ENCODE measurements at places on chromosomes 2 and 18.
A peak's percentile ranks its signal among the peaks of the same experiment; 100 is the strongest.

- DNase-seq: peak; percentile 53
These were observed 35.4 kb upstream of the STK17B start for GRCh38 chr2:196206804-196207203.

DNA sequence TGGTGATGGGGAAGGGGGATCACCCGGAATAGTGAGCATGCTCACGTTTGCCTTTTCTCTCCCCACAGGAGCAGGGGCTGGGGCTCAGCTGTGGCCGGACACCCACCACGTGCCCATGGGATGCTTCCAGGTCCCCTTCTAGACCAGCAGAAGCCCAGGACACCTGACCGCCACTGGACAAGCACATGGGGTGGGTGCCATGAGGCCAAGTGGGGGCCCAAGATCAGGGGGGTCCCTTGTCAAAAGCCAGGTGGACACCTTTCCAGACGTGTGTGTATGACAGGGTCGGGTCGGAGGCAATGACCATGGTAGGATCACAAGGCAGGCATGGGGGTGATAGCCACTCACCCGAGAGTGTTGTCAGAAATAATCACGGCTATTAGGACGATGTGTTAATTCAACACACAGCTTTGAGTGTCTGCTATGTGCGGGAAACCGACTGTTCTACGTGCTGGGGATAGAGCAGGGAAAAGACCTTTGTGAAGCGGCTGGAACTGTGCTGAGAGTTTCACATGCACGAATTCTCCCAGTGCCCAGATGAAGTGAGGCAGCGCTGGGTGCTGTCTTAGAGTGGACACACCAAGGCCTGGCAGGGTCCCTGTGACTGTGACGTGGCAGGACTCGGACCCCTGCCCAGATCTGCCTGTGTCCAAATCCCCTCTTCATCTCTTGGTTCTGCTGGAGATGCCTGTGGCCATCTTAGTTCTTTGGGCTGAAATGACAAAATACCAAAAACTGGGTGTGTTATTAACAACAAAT, 244.7 kb downstream of the NDUFA10 start:
- no peak for DNase-seq

- DNase-seq: no peak
These were observed 25.0 kb downstream of the DNER start for GRCh38 chr2:229689307-229689839.

DNA sequence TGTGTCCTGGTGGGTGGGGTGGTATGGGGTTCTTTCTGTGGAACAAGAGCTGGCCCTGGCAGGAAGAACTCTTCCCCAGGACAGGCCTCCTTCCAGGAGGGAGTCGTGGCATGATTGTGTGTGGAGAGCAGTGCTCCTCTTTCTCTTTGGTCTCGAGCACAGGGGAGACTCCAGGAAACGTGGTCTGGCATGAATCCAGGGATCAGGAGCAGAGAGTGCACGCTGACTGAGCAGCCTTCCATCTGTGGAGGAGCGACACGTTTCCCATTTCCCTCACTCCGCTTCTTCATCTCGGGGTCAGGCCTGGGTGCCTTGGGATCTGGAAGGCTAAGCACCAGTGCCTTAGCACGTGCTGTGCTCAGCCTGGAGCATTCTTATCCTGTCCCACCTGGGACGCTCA, 132.0 kb upstream of the HDAC4 start:
- DNase-seq: no peak

DNA sequence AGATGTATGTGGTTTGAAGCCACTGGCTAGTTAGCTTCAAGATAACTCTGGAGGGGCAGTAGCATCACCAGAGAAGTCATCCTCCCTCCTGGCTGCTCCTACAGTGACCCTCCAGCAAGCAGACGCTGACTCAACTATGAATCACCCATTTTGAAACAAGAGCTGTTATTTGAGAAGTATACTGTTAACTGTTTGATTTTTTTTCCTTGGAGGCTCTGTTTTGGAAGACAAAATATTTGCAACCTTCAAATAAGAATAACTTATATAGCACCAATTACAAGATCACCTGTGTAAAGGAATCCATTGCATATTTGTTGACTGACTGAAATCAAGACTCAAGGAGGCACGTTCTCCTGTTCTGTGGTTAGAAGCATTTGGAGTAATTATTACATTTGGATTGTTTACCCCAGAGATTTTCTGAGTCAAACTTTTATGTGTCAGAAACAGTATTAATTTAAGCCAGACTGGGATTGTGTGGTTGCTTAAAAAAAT, 313.8 kb downstream of the MTX2 start:
- DNase-seq: peak; percentile 10

DNA sequence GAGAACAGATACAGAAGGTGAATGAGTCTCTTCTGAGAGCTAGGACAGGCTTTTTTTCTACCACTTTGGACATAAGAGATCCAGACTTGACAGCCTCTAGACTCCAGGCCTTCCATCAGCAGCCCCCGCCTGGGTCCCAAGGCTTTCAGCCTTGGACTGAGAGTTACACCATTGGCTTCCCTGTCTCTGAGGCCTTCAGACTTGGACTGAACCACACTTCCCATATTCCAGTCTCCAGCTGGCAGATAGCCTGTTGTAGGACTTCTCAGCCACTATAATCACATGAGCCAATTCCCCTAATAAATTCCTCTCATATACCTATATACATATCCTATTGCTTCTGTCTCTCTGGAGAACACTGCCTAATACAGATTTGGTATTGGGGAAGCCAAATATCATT, 128.2 kb downstream of the MCFD2 start:
- DNase-seq: no peak

DNA sequence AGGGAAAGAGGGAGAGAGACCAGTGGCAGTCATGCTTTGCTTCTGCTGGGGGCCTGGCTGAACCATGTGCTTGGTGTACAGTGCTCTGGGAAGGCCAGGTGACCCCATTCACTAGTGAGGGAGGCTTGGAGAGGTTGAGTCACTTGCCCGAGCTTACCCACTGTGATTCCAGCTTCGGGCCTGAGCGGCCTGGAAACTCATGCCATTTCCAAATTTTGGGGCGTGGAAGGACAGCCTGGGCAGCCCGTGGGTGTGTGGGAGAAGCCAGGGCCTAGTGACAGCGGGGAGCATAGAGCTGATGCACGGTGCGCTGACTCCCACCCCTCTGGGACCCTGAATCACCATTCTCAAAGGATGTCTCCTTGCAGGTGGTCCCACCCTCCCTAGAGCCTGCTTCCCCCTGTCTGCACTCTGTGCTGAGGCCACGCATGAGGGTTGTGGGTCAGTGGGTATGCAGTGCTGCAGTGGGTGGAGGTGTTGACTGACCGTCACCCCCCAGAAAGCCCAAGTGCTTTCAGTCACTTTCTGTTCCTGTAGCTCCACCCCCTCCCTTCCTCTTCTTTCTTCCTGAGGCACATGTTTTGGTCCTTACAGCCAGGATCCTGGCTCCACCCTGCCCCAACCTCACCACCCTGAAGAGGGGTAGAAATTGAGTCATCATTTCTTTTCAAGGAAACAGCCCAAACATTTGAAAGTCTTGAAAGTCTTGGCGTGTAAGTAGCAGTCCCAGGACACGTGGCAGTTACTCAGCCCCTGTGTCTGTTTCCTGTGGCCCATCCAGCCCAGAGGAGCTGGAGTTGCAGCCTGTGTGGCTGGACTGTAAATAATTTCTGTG, 69.3 kb upstream of the MCFD2 start:
- DNase-seq: no peak

DNA sequence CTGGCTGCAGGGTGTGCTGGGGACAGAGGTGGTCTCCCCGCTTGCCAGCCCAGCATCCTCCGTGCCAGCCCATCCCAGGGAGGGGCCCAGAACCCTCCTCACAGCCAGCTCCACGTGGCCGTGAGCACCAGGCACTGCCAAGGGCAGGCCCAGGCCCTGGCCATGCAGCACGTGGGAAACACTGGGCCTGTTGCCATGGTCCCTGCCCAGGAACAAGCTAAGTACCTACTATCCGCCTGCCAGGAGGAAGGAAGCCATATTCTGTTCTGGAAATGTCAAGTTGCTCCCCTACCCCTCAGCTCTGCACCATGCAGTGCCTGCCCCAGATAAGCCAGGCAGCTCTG, 250.6 kb downstream of the CYP26B1 start:
- DNase-seq: no peak

DNA sequence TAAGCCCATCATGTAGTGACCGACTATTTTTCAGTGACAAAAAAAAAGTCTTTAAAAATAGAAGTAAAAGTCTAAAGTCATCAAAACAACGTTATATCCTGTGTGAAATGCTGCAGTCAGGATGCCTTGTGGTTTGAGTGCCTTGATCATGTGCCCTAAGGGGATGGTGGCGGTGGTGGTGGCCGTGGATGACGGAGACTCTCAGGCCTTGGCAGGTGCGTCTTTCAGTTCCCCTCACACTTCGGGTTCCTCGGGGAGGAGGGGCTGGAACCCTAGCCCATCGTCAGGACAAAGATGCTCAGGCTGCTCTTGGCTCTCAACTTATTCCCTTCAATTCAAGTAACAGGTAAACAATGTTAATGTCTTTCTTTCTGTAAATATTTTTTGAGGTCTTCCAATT, at the start of gene CD28:
Gene CD28, plus strand, starts transcription at position 237 of the 400 bp plus-strand sequence. Its CDS starts 58 bp downstream, at position 295.
- DNase-seq: no peak

DNA sequence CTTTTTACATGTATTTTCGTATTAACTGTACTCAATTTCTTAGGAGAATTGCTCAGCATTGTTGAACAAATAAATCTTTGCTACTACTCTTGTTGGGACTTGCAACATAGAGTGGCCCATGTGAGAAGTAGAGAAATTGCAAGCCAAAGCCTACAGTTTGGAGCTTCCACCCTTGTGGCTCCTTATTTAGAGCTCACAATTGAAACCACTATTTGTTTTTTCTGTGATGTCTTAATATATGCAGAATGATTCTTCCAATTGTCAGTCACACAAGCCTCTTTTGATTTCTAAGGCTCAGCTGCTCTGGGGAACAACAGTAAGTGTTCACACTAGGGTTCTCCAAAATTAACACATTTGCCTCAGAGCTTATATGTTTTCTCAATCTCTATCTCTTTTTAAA, 60.2 kb upstream of the GALNT13 start:
- no peak for DNase-seq

DNA sequence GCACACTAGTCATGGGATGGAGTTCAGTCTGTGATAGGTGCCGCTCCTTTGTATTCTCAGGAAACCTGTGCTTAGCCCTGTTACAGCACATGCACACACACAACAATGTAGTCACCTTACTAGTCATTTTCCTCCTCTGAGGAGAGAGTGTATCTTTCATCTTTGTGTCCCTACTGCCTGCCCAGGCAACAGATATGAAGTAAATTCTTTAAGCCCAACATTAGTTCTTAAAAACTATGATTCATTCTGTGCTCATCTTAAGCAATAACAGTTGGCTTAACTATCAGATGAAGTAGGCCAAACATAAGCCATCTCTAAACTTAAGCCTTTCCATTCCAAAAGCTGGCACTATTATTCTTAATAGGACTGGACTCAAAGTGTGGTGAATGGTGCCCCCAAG, 186.5 kb downstream of the LNPK start:
- no peak for DNase-seq

- no peak for DNase-seq
These were observed 204.4 kb downstream of the SPP2 start for GRCh38 chr2:234254783-234255521.

GRCh38 chr18:73235491-73235890, 367.7 kb upstream of the NETO1 start:
- no peak for DNase-seq
